ENCODE measurements at places on chromosomes 4 and X.

DNA sequence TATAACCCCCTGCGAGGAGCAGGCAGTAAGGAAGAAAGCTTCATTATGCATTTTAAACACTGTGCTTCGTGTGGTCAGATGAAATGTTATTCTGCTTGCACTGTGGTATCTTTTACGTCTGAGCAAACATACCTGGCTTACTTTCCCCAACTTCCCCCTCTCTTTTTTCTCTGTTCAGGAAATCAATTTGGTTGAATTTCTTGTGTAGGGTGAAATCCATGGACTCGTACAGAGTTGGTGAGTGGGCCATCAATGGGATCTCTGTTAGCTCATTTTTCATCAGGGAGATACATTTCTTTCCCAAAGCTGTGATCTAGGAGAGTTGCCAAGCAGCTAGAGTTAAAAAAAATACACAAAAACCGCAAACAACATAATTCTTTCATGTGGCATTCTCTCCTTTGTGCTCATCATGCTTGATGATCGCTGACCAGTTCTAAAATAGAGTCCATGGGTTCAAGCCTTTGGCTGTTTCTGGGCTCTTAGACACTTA is 98.5 kb downstream of the FRAS1 start:
- DNase-seq, result no peak

- no peak for DNase-seq
Observed at GRCh38 chrX:97692575-97692974, 808.9 kb downstream of the RPA4 start.

DNA sequence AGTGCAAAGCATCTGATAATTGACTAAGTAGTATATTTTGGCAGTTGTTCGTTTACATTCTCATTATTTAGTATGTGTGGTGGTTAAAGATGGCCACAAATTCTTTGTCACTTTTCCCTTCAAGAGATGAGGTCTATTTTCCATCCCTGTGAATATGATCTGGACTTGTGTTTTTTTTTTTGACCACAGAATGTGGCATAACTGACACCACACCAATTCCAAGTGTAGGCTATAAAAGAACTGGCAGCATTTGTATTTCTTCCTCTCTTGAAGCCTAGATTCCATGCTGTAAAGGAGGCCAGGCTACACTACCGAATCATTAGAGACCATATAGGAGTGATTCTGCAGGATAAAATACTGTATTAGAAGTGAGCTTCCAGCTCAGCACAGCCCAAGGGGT is 596.6 kb downstream of the DMD start:
- no peak for DNase-seq

GRCh38 chrX:132648895-132649294 is 160.1 kb upstream of the MBNL3 start:
- no peak for DNase-seq

DNA sequence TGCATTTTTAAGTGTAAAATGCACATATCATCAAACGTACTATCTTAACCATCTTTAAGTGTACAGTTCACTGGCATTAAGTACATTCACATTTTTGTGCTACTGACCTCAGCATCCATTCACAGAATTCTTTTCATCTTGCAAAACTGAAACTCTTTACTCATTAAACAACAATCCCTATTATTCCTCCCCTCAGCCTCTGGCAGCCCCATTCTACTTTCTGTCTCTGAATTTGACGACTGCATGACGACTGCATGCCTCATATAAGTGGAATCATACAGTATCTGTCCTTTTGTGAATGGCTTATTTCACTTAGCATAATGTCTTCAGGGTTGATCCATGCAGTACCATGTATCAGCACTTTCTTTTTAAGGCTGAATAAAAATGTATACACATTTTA is 38.7 kb downstream of the CNKSR2 start:
- DNase-seq, result no peak

All from NCI-H1417 treated with DMSO at 0.1 percent for 48 hours (cell line).